ENCODE measurements at places on chromosomes 12 and 14.

DNA sequence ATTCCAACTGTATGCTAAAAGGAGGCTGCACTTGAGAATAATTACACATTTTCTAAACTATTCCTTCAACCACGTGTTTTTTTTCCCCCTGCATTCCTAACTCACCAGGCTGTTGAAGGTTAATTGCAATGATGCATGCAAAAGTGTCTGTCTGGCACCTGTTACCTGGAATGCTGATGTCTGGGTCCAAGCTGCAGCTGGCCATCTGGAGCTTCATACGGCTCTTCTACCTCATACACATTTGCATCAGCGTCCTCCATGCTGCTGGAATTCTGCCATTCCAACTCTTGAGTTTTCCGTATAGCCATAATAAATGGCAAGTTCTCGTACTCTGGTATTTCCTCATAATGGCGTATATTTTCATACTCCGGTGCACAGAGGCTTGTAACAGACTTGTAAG is 8.6 kb downstream of the FGD6 start:
- H3K27ac ChIP-seq: no peak overlapping the region
- no peaks in the 10 kb centered on the region for H3K27me3 ChIP-seq
- peaks cover 29% of the 10 kb centered on the region for H3K4me1 ChIP-seq
- H3K36me3 ChIP-seq: no peaks in the 10 kb centered on the region
- no peak for DNase-seq

DNA sequence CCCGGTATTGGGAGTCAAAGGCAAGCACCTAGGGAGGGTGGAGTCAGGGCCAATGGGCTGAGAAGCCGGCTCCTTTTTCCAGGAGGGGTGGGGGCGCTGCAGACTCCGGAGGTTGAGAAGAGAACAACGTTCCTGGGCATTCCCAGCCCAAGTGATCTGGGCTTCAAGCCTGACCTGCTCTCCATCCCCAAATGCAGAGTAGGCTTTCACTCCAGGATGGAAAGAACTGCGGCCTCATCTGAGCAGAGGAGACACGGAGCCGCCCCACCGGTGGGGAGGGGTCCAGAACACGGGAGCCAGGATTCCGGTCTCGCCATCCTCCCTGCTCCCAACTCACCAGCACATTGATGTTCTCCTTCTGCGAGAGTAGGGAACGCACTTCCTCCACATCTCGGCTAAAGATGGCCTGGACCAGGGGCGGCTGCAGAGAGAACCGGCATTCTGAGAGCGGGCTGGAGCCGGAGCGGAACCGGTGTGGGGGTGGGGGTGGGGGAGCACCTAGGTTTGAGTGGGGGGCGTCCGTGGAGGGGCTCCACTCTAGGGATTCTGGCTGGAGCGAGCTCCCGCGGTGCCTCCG is 605 bp downstream of the ANKRD52 start:
- DNase-seq: no peak
- no peaks in the 10 kb centered on the region for H3K27me3 ChIP-seq
- H3K4me1 ChIP-seq: peaks cover 13% of the 10 kb centered on the region
- H3K36me3 ChIP-seq: peaks cover 31% of the 10 kb centered on the region
- H3K4me3 ChIP-seq: peak overlapping the region; percentile 85

- H3K27me3 ChIP-seq: no peaks in the 10 kb centered on the region
- H3K4me1 ChIP-seq: no peaks in the 10 kb centered on the region
- H3K36me3 ChIP-seq: no peaks in the 10 kb centered on the region
- H3K27ac ChIP-seq: no peak within 1 kb of the TSS
- H3K4me3 ChIP-seq: no peak within 1 kb of the TSS
These were observed at the start of gene TPH2 for GRCh38 chr12:71938728-71939385. TPH2 (plus strand) TSS chr12:71938845; CDS start chr12:71938987, 142 bp downstream.

DNA sequence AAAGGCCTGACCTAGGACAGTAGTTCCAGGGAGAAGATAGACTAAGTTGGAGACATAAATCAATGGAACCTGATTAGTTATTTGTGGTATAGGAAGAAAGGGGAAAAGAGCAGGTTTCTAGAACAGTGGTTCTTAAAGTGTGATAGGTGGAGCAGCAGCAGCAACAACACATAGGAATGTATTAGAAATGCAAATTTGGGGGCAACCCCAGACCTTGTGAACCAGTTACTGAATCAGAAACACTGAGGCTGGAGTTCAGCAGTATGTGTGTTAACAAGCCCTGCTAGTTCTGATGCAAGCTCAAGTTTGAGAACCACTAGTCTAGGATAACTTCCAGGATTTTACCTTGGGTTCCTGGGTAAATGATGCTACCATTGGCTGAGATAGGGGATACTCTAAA is 308.7 kb downstream of the EMP1 start:
- H3K27ac ChIP-seq: no peak overlapping the region
- H3K27me3 ChIP-seq: no peaks in the 10 kb centered on the region
- H3K36me3 ChIP-seq: no peaks in the 10 kb centered on the region
- no peak overlapping the region for H3K4me3 ChIP-seq
- no peak for DNase-seq

GRCh38 chr12:116919247-116919661 is 8.5 kb downstream of the FBXW8 start:
- no peak overlapping the region for H3K27ac ChIP-seq
- peaks cover 22% of the 10 kb centered on the region for H3K4me1 ChIP-seq
- no peak overlapping the region for H3K4me3 ChIP-seq
- DNase-seq: no peak

DNA sequence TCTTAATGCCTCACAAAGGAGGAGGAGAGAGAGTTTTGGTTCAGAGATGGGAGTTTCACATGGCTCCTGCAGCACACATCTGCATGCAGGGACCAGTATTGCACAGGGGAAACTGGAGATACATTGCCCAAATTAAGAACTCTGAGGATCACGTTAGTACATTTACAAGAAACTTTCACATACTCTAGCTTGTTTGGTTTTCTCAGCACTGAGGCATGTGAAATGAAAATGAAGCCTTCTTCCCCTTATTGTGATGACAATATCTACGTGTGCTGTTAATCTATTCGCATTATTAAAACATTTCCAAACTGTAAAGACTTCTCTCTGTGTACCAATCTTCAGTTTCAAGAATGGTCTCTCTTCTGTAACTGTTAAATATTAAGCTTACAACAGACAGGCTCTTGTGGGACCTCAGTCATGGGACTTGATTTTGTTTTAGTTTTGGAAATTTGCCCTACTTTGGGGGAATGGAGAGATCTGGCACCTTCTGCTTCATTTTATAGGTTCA is 124.7 kb downstream of the DAAM1 start:
- no peaks in the 10 kb centered on the region for H3K36me3 ChIP-seq
- peaks cover 77% of the 10 kb centered on the region for H3K4me1 ChIP-seq
- H3K27me3 ChIP-seq: no peaks in the 10 kb centered on the region
- H3K4me3 ChIP-seq: no peak overlapping the region
- DNase-seq: no peak

DNA sequence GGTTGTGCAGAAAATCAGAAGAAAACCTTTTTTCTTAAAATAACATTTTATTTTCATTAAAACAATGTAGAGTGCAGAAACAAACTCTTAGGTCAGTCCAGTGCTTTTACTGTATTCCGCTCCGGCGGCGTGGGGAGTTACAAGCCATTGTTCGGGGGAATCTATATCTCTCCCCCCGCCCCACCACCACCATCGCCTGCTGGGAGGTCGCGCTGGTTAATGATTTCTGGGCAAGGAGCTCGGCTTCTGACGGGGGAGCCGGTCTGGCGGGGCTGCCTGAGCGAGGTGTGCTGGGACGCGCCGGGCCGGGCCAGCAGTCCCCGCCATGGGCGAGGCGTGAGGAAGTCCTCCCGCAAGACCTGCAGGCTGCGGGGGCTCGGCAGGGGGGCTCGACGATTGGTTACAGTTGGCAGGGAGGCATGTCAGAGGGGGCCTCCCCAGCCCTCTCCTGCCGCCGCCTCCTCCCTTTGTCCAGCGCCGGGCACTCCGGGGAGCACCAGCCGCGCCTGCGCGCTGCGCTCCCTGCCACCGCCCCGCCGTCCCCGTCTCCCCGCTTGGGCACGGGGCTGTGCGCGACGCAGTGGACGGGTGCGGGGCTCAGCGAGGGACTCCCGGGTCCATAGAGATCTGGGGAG is 1.0 kb upstream of the DUSP6 start:
- H3K4me3 ChIP-seq: peak overlapping the region; percentile 76
- H3K36me3 ChIP-seq: no peaks in the 10 kb centered on the region
- no peaks in the 10 kb centered on the region for H3K27me3 ChIP-seq
- no peak for DNase-seq

GRCh38 chr14:21205678-21206581 is 50.1 kb upstream of the OR5AU1 start:
- H3K36me3 ChIP-seq: peaks cover 30% of the 10 kb centered on the region
- no peaks in the 10 kb centered on the region for H3K27me3 ChIP-seq
- H3K27ac ChIP-seq: no peak overlapping the region
- no peak overlapping the region for H3K4me3 ChIP-seq

- H3K27me3 ChIP-seq: no peaks in the 10 kb centered on the region
- no peaks in the 10 kb centered on the region for H3K4me1 ChIP-seq
- no peak for DNase-seq
- peak overlapping the region; percentile 25 for H3K4me3 ChIP-seq
These were observed 120.0 kb downstream of the PRICKLE1 start for GRCh38 chr12:42469355-42470175.

GRCh38 chr14:92617581-92617980 is 104.0 kb downstream of the RIN3 start:
- no peak overlapping the region for H3K4me3 ChIP-seq
- no peaks in the 10 kb centered on the region for H3K4me1 ChIP-seq
- peaks cover 5% of the 10 kb centered on the region for H3K36me3 ChIP-seq
- no peak overlapping the region for H3K27ac ChIP-seq
- H3K27me3 ChIP-seq: no peaks in the 10 kb centered on the region
- no peak for DNase-seq

DNA sequence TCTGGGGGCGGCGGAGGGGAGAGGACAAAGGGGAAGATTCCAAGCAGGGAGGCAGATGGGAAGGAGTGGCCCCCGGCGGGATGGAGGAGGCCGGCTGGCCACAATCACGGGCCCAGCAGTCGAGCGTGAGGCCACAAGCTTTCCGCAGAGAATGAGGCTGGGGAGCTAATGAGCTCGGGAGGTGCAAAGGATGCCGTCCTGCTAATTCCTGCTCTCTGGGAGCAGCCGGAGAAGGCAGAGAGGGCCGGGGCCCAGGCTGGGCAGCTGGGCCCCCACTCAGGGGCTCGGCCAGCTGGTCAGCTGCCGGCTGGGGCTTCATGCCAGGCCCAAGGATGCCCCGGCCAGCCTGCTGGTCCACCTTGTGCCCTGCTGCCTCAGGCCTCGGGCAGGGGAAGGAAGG is 98.1 kb upstream of the LHX5 start:
- H3K4me3 ChIP-seq: no peak overlapping the region
- DNase-seq: no peak
- H3K4me1 ChIP-seq: no peaks in the 10 kb centered on the region

DNA sequence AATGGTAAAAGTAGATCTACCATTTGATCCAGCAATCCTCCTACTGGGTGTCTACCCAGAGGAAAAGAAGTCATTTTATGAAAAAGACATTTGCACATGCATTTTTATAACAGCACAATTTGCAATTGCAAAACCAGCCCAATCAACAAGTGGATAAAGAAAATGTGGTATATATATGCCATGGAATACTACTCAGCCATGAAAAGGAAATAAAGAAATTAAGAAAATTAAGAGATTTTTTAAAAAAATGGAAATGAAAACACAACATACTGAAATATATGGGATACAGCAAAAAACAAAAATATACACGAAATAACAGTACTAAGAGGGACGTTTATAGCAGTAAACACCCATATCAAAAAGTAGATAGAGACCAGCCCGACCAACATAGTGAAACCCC is 58.9 kb downstream of the ACSM4 start:
- no peak overlapping the region for H3K27ac ChIP-seq
- H3K4me3 ChIP-seq: no peak overlapping the region

DNA sequence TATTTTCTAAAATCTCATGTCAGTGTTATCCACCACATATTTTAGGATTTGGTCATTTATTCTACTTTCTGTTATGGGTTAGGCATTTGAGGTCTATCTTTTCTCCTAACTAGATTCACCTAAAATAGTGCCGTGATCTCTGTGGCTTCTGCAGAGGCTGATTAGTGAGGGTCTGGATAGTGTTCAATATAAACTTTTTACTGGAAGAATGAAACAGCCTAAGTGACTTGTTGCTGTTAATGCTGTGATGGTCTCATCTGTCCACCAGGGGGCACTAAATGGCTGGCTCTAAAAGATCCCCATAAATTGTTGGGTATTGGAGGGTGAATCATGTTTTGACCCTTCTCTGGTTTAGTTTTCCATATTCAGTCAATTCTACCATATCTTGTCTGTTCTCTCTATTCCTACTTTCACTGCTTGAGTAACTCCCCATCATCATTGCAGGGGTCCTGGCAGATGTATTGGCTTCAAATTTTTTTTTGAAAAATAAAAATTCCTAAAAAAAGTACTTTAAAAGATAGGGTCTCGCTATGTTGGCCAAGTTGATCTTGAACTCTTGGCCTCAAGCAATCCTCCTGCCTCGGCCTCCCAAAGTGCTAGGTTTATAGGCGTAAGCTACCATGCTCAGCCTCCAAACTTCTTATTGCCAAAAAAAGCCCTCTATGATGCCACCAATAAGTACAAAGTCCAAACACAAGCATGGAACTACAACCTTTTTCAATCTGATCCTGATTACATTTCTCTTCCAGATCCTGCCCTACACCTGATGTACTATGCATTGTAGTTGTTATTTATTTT is 6.9 kb downstream of the PABPN1 start:
- no peak overlapping the region for H3K27ac ChIP-seq
- no peak for DNase-seq
- peaks cover under 1% of the 10 kb centered on the region for H3K4me1 ChIP-seq
- H3K36me3 ChIP-seq: peaks cover 18% of the 10 kb centered on the region
- H3K4me3 ChIP-seq: no peak overlapping the region

- no peak overlapping the region for H3K4me3 ChIP-seq
- no peak for DNase-seq
- no peaks in the 10 kb centered on the region for H3K36me3 ChIP-seq
- H3K27ac ChIP-seq: no peak overlapping the region
These were observed 1.5 kb downstream of the BIN2 start for GRCh38 chr12:51322452-51322851.

DNA sequence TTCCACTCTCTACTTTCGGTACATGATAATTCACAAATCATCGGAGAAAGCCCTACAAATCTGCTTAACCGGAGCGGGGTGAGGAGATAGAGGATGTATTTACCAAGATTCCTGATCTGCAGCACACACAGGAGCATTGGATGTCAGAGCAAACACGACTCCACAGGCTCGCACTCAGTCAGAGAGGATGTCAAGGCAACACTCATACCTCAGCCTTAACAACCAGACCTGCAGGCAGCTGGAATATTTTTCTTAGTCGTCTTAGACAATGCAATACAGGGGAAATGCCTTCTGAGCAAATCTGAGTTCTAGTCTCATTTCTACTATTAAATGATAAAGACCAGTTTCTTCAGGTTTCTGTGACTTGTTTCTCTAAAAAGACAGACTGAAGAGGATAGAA is 159.3 kb upstream of the CPNE8 start:
- H3K4me3 ChIP-seq: no peak overlapping the region
- H3K27me3 ChIP-seq: no peaks in the 10 kb centered on the region

DNA sequence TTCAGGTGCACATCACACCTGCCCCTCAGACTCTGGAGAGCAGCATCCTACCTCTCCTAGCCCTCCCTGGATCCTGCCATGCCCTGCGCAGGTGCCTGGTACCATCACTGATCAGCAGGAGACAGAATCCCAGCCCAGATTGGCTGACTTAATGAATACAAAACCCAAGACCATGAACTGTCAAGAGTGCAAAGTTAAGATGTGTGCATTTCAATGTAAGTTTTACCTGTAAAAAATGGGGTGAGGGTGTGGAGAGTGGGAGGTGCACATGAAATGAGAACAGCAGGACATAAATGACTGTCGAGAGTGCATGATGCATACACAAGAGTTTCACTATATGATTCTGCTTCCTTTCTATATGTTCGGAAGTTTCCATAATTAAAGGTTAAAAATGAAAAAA is 57.9 kb upstream of the GPR68 start:
- no peak overlapping the region for H3K4me3 ChIP-seq
- DNase-seq: no peak
- no peaks in the 10 kb centered on the region for H3K36me3 ChIP-seq
- no peak overlapping the region for H3K27ac ChIP-seq
